ENCODE measurements at places on chromosomes 5 and 9. TPM values are rescaled to one million over a fixed set of nuclear protein-coding genes. Genes with fewer than 3 reads are reported as not detected.

VPS13A gene
- total RNA-seq = 41.3 TPM

TIMD4 gene
- not detected for total RNA-seq

PCDHGA4 gene
- 1.5 TPM for total RNA-seq

GRCh38 chr5:115930630-115931337 lies 31.5 kb upstream of the LVRN start:
- H3K27me3 ChIP-seq = no peaks in the 10 kb centered on the region
- H3K4me1 ChIP-seq = no peaks in the 10 kb centered on the region
- no peaks in the 10 kb centered on the region for H3K36me3 ChIP-seq

DNA sequence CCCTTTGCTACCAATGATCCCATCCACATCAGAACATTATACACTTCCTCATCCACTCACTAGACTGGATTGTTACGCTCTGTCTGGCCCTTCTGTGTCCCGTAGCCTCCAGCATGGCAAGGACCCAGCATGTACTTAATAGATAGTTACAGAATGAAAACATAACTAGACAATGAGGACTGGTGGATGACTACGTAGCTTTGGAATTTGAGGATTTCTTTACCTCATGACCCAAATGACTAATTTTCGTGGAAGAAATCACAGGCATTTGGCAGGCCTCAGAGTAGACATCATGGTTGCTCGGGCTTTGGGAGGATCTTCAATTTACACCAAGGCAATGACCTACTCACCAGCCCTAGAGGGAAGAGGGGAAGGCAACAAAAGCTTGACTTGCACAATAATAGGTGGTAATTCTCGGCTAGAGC lies 299.8 kb downstream of the TLE1 start:
- peak overlapping the region; percentile 48 for H3K4me3 ChIP-seq
- H3K27ac ChIP-seq = peak overlapping the region; percentile 32
- H3K4me1 ChIP-seq = peaks cover 32% of the 10 kb centered on the region
- DNase-seq = no peak
- H3K27me3 ChIP-seq = peaks cover 42% of the 10 kb centered on the region
- peaks cover 3% of the 10 kb centered on the region for H3K36me3 ChIP-seq

DNA sequence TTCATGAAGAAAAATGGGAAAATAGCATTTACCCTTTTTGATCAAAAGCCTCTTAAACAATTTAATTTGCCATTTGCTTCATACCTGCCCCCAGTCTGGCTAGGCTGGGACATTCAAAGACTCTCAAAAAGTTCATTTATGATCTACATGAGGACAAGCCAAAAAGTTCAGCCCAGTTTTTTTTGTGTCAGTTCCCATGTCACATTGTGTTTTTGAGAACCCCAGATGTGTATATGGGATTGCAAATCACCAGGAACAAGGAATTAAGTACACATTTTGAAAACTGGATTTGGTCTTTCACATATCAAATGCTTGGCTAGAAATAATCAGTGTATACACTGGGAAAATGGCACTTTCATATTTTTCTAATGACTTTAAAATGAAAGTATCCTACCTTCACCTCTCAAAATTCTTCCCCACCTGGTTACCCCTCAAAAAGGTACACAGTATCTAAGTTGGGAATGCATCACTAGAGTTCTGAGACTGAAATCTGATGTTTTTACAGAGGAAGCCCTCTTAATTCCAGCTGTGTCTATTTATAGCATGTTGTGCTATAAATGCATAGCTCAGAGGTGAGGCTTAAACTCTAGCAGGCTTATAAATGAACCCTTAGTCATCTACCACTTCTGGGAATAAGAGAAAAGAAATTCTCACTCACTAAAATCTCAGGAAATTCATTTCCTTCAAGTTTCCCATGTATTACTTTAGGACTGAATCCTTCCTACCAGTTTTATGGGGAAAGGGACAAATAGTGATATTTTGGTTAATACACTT lies 9.3 kb downstream of the STOM start:
- no peak overlapping the region for H3K4me3 ChIP-seq
- no peaks in the 10 kb centered on the region for H3K27me3 ChIP-seq
- H3K36me3 ChIP-seq = peaks cover 4% of the 10 kb centered on the region
- peaks cover 13% of the 10 kb centered on the region for H3K4me1 ChIP-seq

DNA sequence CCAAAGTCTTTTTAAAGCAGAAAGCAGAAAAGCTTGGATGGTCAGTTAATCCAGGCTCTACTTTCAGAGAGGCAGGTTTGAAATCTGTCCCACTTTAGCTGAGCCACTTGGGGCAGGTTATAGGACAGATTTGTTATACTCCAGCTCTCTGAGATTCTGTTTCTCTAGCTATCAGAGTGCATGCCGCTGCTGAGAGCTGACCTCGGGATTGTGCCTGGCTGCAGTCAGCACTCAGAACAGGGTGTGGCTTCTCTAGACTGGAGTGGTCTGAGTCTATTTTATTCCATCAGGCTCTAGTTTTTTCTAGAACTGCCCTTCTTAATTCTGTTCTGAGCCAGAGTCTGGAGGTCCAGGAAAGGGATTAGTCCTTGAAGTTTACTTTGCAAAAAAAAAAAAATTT lies 67.7 kb downstream of the NDFIP1 start:
- no peak overlapping the region for H3K27ac ChIP-seq
- no peak for DNase-seq
- no peaks in the 10 kb centered on the region for H3K36me3 ChIP-seq
- no peak overlapping the region for H3K4me3 ChIP-seq
- H3K4me1 ChIP-seq = peaks cover 4% of the 10 kb centered on the region

DNA sequence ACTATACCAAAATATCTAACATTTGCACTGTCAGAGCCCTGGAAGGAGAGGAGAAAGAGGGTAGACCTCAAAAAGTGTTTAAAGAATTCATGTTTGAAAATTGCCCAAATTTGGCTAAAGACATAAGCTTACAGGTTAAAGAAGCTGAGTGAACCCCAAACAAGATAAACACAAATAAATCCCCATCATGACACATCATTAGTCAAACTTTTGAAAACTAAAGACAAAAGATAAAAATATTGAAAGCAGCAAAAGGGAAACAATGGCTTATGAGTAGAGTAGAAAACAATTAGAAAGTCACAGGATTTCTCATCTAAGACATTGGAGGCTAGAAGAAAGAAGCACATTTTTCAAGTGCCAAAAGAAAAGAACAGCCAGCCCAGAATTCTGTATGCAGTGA lies 6.1 kb upstream of the UBLCP1 start:
- no peaks in the 10 kb centered on the region for H3K36me3 ChIP-seq
- H3K4me3 ChIP-seq = no peak overlapping the region
- DNase-seq = no peak
- no peaks in the 10 kb centered on the region for H3K4me1 ChIP-seq
- no peak overlapping the region for H3K27ac ChIP-seq
- H3K27me3 ChIP-seq = peaks cover 66% of the 10 kb centered on the region

DNA sequence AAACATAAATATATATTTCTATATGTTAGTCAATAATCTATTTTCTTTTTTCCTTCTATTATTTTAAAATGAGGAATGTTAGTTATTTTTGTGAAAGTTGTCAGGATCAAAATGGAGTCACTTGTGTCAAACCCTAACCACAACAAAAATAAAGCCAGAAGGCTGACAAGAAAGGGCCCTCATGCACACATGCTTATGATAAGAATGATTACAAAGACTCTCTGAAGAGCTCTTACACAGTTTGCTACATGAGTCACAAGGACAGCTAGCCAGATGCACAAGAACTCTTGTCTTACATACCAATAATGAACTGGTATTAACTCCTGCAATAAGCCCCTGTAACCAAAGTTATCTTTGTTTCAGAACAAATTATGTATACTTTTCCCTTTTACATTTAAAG lies 64.7 kb downstream of the GGTA1 start:
- no peak overlapping the region for H3K4me3 ChIP-seq
- no peaks in the 10 kb centered on the region for H3K36me3 ChIP-seq
- DNase-seq = no peak
- peaks cover 3% of the 10 kb centered on the region for H3K27me3 ChIP-seq

DNA sequence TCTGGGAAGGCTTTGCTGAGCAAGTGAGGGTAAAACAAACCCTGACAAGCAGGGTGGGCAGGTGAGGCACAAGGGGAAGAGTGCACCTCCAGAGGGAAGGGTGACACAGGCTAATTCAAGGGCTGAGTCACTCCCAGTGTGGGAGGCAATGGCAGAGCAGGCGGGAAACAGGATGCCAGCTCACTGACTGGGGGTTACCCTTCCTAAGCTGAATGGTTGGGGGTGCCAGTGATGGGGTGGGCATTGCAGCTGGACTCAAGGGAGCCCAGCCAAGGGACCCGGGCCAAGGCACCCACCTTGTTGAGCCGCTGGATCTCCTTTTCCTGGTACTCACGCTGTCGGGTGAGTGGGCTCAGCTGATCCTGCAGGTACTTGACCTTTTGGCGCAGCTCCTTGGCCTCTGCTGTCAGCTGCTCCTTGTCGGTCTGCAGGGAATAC lies 18.4 kb downstream of the GPX3 start:
- no peak overlapping the region for H3K27ac ChIP-seq
- no peak for DNase-seq
- no peaks in the 10 kb centered on the region for H3K27me3 ChIP-seq
- peaks cover 31% of the 10 kb centered on the region for H3K36me3 ChIP-seq
- no peak overlapping the region for H3K4me3 ChIP-seq
